ENCODE measurements at places on chromosomes 2 and 18. TPM values are rescaled to one million over a fixed set of nuclear protein-coding genes. Genes with fewer than 3 reads are reported as not detected.

MC2R gene
- not detected for total RNA-seq

NEU2 gene
- total RNA-seq: not detected

POU3F3 gene
- 0.06 TPM for total RNA-seq

FANCL gene
- total RNA-seq: 13.1 TPM

MYL1 gene
- not detected for total RNA-seq

Data from aortic smooth muscle cell (primary cell).